Frontal cortex (tissue), 4 donors: ENCODE measurements at places on chromosomes 5 and 9. TPM values are rescaled to one million over a fixed set of nuclear protein-coding genes. Genes with fewer than 3 reads are reported as not detected.

GRCh38 chr5:13553896-13554295 is 390.6 kb downstream of the DNAH5 start:
- no peak for DNase-seq

DNA sequence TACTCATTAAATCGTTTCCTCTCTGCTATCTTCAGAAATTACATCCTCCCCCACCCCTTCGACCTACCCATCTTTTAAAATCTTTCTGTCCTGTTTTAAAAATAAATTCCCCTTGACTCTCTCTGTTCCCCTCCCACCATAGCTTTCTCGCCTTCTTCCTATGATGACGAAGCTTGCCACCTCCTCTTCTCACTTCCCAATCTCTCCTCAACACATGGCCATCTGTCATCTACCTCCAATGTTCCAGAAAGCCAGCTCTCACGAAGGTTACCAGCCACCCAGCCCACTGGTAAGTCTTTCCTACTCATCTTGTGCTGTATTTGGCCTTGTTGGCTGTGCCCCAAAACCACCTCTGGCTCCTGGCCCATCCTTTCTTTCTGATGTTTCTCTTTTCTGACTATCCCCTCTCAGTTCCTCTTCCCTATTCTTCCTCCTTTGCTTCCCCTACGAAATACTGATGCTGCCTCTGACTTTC is 346.3 kb downstream of the ENC1 start:
- no peak for DNase-seq

DNA sequence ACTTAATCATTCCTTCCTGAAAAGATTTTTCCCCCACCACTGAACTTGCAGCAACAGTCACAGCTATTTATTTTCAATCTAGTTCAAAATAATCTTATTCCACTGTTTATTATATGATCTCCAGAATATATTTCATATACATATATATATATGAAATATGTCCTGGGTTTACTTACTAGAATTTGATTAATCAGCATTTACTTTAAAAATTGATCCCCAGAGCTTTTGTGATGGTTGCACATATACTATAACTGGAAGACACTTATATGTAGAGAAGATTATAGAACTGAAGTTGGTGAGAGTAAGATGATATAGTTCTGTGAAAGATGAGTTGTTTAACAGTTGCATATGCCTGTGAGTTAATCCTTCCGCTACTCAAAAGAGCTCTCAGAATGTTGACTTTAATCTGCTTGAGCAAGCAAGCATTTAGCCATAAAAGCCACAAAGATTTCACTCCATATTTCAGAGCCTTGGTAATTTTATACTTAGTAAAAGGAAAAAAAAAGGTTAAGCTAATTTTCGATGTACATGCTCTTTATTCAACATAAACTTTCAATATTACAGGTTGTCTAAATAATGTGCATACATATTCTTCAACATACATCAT is 399.3 kb upstream of the CDH9 start:
- DNase-seq = no peak

GRCh38 chr9:133377721-133378216 is 1.6 kb downstream of the STKLD1 start:
- DNase-seq = no peak

AUH gene
- total RNA-seq = 20.0 TPM

- no peak for DNase-seq
These were observed 134.5 kb upstream of the SMIM23 start for GRCh38 chr5:171651102-171651501.

GRCh38 chr5:157387683-157388093 is 72.3 kb upstream of the NIPAL4 start:
- peak; percentile 59 for DNase-seq

DNA sequence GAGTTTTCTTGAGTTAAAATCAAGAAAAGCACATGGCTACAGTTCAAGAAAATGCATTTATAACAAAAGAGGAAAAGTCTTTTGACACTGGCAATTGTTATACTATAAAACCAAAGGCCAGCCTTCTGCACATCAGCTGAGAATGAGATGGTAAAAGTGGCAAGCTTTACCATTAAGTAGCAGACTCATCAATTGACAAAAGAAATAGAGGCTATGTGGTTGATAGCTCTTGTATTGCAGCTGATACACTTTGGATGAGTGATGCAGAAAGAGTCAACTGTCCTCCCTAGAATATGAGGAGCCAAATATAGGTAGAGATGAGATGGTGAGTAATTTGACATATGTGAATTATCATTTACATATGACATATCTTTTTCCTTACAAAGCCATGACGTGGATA is 1100.9 kb upstream of the CDH6 start:
- no peak for DNase-seq

DNA sequence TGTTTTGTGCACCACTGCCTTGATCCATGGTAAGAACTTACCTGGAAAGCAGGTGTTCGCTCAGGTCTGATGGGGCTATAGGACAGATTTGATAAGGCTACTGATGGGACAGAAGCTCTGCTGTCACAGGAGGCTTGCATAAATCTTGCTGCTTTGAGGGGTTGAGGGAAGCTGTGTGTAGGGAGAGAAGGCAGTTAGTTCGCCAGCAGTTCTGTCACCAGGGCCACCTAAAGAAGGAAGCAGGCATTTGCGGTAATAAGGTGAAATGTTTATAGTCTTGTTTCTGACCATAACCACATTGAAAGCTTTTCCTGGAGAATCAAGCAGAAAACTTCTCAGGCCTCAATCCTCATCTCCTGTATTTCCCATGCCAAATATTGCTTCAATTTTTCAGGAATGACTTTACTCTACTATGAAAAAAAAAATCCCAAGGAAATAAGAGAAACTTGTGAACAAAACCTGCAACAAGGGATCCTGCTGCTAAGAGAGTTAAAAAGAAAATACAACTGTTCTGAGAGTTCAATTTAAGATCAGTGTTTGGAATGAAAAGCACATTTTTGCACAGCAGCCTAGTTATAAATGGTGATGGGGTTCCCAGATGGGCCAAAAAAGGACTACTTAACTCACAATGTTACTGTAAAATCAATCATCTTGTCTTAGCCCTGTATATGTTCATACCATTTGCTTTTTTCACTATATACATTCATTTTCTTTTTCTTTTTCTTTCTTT is 122.0 kb upstream of the RANBP3L start:
- DNase-seq = no peak

GRCh38 chr9:137588311-137588710 is 2.0 kb downstream of the ZMYND19 start:
- DNase-seq = no peak

- DNase-seq = no peak
These were observed 45.0 kb downstream of the SARDH start for GRCh38 chr9:133693116-133693515.

GRCh38 chr9:98732801-98733200 is 24.1 kb upstream of the GABBR2 start:
- no peak for DNase-seq

- DNase-seq = no peak
These were observed 193.4 kb downstream of the ARRDC3 start for GRCh38 chr5:91189480-91190313.

DNA sequence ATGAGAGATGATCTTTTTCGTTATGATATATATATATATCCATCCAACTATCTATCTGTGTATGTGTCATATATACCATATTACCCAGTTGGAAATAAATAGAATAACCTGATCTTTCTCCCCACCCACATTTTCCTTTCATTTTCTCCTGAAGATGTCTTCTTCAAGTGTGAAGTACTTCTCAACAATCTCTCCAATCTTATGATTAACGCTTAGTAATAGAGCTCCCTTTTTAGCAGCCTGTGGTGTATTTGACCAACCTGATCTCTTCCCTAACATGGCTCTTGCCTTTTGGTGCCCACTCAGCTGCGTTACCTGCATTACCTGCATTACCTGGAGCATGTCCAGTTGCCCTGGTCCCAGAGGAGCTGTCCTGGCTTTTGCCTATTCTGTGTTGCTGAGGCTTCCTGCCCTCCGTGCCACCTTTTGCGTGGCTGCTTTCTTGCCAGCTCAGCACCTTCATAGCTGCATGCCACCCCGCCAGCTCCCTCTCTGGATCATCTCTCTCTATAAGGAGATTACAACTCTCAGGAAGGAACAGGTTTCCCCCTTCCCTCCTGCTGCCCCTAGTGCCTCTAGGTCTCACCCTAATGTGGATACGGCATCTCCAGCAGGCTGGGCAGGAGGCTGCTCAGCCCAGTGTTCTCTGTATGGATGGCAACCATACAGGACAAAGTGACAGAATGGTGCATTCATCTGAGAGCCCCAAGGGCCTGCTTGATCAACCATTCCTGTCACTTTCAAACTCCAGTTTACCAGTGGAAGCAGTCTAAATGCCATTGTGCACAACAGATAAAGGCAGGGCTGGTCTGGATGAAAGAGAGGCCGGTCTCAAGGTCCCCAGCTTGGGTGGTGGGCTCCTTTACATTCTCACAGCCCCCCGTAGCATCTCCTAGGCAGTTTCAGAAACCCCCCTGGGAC is 126.7 kb downstream of the GADD45G start:
- no peak for DNase-seq

DNA sequence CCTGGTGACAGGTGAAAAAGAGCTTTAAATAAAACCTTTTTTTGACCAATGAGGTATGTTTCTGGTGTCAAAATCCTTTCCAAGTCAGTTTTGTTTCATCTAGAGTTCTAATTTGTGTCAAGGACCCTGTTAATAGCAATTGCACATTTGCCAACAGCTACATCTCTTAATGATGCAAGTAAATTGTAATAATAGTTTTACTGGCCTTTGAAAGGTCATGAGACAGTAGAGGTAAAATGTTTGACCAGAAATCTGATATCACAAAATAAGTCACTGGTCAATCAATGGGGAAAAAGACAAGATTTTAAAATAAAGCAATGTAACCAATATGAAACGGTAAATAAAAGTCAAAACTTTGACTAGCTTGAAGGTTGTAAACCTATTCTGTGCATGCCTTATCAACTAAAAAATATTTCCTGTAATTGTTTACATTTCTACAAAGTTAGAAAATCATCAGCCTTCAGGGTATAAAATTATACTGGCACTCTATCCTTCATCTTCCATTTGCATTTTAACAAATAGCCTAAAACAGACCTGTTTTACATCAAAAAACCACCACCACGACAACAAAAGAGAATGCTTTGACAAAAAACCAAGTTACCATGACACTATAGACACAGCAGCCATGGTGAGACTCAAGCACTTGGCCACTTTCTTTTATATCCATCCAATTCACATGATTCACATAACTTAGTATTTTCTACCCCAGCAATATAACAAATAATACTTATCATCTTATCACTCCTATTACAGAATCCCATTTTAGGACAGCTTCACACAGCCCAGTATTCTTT is 3.0 kb downstream of the NADK2 start:
- no peak for DNase-seq

CDH9 gene
- total RNA-seq = 31.4 TPM

GRCh38 chr5:123297866-123298265 is 125.3 kb downstream of the CEP120 start:
- DNase-seq = no peak

MYOZ3 gene
- total RNA-seq = 3.7 TPM

DNA sequence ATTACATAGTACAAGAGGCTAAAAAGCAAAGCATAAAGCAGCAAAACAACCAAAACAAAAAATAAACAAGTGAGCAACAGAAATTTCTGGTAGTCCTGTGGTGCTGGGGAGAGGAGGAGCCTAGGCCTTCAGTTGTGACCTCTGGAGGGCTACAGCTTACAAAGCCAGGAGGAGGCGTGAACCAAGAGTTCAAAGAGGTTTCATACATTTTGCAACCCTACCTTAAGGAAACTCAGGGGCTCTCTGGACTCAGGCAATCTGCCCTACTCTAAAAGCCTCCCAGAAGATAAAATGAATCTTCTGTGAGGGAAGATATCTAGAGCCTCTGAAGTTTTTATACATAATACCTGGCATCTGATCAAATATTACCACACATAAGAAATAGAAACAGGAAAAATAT is 187.4 kb downstream of the AGTPBP1 start:
- DNase-seq = no peak

DNA sequence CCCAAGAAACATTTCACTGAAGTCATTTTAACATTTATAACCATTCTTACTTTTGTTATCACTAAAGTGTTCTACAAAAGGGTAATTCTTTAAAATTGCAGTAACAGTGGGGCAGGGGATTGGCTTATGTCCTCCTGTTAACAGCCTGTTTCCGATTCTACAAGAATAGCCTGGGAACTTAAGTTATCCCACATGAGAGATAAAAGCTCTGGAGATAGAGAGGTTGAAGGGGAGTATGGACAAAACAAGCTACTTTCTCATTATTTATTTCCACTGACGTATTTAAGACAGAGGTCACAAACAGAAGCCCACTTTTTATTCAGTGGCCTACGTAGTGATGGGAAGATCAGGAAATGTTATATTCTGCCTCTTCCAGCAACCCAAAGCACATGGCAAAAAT is 98.7 kb downstream of the EPB41L4A start:
- DNase-seq = no peak

- DNase-seq = no peak
These were observed 373.4 kb upstream of the ACO1 start for GRCh38 chr9:32011049-32011448.

DNA sequence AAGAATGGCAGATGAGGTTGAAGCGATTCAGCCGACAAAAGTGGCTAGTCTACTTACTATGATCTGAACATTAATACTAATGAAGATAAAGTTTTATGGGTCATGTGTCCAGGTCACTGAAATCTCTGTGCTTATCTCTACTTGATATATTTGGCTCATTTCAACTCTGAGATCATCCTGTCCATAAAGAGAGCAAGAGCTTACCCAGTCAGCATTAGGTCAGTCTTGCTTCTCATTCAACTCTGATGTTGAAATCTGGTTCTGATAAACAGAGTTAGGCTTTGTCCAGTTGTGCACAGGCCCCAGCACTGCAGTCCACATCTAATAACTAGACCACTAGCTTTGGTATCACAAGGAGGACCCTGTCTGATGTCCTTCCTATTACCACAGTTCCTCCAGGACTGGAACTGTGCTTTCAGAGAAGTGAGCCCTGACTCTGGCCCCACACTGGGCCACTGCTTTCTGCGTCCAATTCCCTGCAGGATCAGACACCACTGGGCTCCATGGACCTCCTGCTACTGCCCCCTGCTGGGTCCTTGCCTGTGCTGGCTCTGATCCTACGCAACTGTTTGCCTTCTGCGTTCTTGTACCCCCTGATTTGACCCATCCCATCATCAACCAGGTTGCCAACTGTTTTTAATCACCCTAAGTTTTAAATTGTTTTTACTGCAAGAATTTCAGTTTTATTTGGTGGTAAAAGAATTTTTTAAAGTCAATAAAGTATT is 23.7 kb upstream of the FAM120A start:
- DNase-seq = no peak

DNA sequence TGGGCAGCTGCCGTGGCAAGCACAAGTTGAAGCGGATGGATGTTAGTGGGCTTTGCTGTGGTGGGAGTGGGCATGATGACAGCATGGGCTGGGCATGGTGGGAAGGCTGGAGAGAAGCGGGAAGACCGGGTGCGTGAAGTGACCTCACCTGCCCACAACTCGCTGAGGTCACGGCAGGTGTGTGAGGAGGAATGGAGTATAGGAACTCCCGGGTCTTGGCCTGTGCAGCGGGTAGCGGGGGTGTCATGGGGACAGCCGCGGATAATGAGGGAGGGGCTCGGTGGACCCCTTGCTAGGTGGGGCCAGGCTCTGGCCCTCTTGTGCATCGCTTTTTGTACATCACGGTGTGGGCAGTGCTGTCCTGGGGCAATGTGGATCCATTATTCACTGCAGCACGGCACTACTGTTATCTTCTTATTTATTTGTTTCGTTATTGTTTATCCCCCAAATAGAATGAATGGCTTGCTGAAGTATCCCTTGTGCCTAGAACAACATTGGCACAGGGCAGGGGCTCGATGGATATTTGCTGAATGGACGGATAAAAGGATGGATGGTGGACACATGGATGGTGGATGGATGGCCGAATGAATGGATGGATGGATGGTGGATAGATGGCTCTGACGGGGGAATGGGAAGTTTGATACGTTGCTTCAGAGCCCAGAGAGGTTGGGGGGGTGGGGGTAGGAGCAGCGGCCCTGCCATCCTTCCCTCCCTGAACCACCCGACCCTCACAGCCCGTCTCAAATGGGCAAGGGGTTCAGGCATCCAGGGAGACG is 14.6 kb downstream of the PROP1 start:
- no peak for DNase-seq
